ENCODE measurements at places on chromosomes 11 and 22. TPM values are rescaled to one million over a fixed set of nuclear protein-coding genes. Genes with fewer than 3 reads are reported as not detected.
A peak's percentile ranks its signal among the peaks of the same experiment; 100 is the strongest.

DNA sequence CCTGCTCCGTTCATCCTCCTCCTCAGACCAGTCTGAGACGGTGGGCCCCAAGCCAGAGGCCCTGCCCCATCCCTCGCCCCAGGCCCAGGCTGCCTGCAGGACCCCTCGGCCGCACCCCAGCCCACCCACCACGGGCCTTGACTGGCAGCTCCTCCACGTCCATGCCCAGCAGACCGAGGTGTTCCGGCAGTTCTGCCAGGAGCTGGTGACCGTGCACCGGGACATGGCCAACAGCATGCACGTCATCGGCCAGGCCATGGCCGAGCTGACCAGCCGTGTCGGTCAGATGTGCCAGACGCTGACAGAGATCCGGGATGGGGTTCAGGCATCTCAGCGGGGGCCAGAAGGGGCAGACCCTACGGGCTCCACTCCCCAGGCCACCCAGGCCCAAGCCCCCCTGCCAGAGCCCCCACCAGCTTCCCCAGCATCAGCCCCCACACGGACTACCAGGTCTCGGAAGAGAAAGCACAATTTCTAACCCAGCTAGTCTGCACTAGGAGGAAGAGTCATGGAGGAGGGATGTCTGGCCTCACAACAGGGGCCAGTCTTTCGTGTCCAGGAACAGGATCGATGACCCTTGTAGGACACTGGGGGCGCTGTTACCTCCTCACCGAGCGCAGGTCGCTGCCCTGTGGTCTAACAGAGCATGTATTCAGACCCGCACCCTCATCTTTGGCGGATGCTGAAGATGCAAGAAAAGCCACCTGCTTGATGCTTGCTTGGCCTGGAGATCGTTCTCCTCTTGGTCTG, 66.3 kb downstream of the PRDM11 start:
- DNase-seq: no peak

GRCh38 chr11:14026961-14027360, 64.4 kb downstream of the SPON1 start:
- DNase-seq: no peak

DNA sequence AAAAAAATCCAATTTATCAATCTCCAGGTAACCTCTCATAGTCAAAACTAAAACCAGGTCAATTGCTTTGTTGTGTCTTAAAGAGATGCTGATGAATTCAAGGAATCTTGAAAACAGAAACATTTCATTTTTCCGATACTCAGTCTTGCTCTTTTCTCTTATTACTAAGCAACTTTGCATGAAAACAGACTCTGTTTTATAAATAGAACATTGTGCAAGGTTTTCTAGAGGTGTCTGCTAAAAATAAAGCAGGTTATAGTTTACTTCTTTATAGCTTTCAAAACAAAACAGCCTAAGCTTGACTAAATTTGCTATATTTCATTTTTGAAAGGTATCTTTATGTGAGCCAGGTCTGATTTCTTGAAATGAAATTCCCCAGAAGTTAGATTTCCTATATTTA, 109.3 kb downstream of the ARL14EP start:
- DNase-seq: no peak

GRCh38 chr22:40782521-40782920, 36.6 kb downstream of the SLC25A17 start:
- DNase-seq: no peak

DNA sequence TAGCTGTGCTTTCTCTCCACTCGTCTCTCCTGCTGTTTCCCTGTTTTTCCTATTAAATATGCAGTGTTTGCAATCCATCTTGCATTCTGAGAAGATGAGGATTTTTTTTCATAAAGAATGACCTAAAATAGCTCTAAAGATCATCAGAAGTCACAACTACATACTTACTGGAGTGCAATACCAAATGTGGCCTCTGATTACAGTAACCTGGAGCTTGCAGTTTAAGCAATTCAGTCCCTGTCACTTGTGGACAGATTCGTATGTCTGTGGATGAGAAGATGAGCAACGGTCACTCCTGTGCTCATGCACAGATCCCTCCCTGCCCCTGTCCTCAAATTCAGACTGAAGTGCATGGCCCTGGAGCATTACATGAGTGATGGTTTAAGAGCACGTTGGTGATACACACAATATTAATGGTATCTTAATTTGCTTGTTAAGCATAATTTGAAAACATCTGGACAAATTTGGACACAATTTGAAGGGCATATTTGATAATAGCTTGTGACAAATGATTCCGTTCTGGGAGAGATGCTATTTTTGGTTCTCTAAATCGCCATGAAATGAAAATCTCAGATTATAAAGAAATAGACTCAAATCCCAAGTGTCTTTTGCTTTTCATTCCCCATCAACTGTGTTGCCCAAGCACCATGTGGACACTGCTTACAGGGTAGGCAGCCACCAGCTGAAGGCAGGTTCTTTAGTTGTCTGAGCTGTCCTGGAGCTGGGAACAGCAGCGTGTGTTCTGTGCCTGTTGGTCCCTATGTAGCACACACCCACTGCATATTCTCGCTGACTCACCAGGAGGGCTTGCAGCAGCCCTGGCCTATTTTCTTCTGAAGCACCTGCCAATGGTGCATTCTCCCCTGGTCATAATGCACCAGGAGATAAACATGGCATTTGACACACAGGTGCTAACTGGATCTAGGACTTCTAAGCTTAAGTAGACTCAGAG, 32.6 kb upstream of the PRAME start:
- peak; percentile 6 for DNase-seq

- no peak for DNase-seq
Observed at GRCh38 chr11:120211522-120212258, 858 bp downstream of the OAF start.

DNA sequence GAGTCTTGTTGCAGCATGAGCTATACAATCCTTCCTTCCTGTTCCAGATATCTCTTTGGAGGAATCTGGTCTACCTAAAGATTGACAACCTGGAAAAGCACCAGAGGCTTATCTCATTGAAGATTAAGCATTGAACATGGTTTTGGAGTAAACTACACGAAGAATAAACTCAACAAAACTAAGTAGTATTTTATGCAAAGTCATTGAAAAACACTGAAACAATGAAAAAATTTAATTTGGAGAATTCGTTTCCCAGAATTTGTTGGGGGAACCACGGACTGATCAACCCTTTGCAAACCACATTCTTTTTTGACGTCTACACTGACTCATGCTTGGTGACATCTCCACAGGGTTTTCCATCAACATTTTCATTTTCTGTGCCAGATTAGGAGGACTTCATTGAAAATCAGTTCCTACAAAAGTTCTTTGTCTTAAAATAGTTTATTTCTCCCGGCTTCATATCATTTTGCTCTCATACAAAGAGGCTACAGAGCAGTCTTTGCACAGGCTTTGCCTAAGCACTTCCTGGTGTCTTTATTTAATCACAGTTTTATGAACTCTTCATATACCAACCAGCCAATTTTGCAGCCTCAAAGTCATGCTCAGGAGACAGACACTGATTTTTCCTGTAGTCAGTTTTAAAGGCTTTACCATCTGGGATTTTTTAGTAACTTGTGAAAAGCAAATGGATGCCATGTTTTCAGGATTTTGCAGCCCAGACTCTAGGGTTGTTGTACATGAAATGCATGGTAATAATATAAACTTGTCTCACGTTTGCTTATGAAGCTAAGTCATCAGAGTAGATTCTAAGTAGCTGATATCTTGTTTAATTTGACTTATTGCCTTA, 186.3 kb downstream of the C11orf91 start:
- no peak for DNase-seq

The RCN1 gene
- 156 TPM for total RNA-seq

The OR8G5 gene
- total RNA-seq: not detected

All from HT1080 (cell line).